ENCODE measurements at places on chromosomes 13 and 19.

DNA sequence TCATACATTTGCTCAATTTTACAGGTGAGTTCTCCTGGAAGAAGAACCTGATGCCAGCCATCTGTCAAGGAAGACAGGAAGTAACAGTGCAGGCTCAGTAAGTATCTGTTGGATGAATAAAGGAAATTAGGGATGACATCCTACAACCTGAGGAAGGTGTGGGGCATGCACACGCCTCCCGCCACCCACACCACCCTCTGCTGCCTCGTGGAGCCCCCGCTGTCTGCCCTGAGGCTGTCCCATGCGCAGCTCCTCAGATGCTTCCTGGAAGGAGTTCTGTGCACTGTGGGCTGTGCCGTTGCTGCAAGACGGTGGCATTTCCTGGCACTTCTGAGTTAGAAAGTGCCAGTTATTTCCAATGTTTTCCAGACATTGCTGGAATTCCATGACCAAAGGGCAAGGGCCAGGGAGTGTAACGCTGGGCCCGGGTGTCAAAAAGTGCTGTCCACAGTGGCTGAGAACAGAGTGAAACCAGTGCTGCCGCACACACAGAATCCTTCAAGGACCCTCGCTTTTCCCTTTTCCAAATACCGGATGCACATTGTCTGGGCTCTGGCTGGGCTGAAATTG, 4.2 kb upstream of the TEX29 start:
- DNase-seq: no peak

GRCh38 chr13:84645196-84646012, 763.1 kb upstream of the SLITRK1 start:
- DNase-seq: no peak

DNA sequence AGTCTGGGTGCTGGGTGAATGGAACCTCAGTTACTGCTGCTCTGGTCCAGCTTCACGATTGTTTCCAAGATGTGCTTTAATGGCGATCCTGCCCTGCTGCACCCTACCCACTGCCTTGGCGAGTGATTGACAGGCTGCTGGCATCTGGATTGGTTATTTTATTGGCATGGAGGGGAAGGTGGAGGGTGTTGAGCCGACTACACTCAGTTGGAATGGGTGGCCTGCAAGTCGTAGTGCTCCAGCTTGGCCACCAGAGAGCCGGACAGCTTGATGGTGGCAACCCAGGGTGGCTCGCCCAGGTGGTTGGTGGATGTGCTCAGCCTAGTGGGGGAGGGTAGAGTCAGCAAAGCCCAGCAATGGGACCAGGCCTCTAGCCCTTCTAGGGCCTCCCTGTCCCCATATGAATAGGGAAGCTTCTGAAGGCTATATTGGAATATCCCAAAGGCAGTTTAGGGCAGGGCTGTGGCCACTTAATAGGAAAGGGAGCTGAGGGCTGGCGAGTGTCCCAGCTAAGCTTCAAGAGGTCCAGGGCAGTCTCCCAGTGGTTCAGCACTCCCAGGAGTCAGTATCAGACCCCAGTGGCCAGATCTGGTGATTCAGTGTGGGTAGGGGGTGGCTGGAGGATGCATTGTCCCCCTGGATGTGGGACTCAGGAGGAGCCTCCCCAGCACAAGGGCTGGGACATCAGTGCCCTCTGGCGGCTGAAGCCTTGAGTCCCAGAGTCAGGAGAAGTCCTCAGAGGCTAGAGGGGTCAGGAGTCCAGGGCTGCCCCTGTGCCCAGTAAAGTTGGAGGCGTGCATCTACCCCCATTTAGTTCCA, 3.4 kb downstream of the GGN start:
- no peak for DNase-seq

GRCh38 chr19:40586611-40587010, 9.9 kb downstream of the SHKBP1 start:
- no peak for DNase-seq

DNA sequence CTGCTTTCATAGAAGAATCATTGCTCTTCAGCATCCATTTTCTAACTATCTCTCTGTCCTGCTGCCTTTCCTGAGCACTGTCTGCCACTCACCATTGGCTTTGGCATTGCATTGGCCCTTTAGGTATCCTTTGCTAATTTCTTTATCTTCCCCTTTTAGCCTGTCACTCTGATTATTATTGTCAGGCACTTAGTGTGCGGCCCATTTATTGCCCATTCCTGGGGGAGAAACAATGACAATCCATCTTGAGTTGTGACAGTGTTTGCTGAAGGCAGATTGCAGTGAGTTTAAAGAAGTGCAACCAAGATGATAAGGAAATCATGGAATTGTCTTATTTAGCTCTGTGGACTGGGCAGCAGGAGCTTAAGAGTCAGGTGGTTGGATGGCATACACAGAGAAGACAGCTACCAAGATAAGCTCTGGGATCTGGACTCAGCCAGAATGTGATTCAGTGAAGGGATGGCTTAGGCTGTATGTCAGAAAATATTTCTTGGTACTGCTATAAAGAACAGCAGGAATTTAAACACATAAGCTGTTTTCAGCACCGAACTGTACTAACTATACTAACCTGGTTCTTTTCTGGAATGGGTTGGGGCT, 25.3 kb downstream of the B3GLCT start:
- no peak for DNase-seq

DNA sequence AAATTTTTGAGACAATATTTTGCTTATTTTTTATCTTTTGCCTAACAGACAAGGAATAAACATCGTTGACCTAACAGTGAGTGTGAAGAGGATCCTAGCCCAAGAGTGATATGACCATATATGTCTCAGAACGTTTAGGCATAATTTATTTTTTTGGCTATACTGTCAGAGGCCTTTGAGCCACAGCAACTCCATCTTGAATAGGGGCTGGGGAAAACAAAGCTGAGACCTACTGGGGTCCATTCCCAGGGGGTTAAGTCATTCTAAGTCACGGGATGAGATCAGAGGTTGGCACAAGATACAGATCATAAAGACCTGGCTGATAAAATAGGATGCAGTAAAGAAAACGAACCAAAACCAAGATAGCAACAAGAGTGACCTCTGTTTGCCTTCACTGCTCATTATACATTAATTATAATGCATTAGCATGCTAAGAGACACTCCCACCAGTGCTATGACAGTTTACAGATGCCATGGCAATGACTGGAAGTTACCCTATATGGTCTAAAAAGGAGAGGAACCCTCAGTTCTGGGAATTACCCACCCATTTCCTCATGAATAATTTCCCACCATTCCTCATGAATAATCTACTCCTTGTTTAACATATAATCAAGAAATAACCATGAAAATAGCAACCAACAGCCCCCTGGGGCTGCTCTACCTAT, 510.9 kb upstream of the PCDH9 start:
- no peak for DNase-seq

GRCh38 chr13:83620530-83621220, 261.6 kb downstream of the SLITRK1 start:
- DNase-seq: no peak

DNA sequence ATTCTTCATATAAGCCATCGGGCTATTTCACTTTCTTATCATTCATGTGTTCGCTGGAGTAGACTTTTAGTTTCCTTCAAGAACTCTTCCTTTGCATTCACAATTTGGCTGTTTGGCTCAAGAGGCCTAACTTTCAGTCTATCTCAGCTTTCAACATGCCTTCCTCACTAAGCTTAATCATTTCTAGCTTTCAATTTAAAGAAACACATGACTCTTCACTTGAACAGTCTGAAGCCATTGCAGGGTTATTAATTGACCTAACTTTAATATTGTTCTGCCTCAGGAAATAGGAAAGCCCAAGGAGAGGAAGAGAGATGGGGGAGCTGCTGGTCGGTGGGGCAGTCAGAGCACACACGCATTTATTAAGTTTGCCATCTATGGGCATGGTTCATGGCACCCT, 158.1 kb downstream of the SUCLA2 start:
- no peak for DNase-seq

- no peak for DNase-seq
These were observed at the start of gene MEDAG for GRCh38 chr13:30905932-30906383. MEDAG (plus strand) TSS chr13:30906271; CDS start chr13:30906516, 245 bp downstream.

- DNase-seq: peak; percentile 79
These were observed 958 bp downstream of the CA11 start for GRCh38 chr19:48644839-48645619.

DNA sequence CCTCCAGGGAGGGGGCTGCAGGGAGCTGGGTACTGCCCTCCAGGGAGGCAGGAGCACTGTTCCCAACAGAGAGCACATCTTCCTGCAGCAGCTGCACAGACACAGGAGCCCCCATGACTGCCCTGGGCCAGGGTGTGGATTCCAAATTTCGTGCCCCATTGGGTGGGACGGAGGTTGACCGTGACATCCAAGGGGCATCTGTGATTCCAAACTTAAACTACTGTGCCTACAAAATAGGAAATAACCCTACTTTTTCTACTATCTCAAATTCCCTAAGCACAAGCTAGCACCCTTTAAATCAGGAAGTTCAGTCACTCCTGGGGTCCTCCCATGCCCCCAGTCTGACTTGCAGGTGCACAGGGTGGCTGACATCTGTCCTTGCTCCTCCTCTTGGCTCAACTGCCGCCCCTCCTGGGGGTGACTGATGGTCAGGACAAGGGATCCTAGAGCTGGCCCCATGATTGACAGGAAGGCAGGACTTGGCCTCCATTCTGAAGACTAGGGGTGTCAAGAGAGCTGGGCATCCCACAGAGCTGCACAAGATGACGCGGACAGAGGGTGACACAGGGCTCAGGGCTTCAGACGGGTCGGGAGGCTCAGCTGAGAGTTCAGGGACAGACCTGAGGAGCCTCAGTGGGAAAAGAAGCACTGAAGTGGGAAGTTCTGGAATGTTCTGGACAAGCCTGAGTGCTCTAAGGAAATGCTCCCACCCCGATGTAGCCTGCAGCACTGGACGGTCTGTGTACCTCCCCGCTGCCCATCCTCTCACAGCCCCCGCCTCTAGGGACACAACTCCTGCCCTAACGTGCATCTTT, 7.8 kb upstream of the CEACAM5 start:
- DNase-seq: no peak

DNA sequence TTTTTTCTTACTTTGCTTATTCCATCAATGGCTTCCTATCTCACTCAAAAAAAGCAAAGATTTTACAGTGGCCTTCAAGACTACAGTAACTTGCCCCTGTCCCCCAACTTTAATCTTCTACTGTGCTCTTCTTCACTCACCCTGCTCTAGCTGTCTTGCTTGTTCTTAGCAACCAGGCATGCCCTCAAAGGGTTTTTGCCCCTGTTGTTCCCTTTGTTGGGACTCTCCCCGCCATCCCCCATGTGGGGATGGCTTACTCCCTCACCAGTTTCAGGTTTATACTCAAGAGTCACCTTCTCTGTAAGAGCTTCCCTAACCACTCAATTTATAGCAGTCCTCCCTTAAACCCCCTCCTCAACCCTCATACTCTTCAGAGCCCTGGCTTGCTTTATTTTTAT, 5.4 kb downstream of the MTMR6 start:
- peak; percentile 30 for DNase-seq

- no peak for DNase-seq
These were observed 19.7 kb downstream of the KPNA3 start for GRCh38 chr13:49772828-49773227.

DNA sequence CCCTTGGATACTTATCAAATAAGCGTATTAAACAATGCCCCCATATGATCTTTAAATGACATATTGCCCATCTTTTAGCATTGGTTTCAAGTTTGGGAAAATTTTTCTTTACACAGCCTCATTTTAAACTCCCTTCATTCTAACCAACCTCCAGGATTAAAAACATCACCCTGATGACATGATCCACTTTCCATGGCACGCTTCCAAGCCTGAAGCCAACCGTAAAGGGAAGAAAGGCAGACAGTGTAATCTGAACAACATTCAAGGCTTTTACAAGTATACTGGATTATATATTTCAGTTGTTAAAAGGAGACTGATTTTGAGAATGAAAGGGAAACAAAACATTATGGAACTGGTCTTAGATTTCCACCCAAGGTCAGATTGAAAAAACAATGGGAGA, 1721.9 kb downstream of the OLFM4 start:
- DNase-seq: no peak

- DNase-seq: no peak
These were observed 306 bp downstream of the SUGT1 start for GRCh38 chr13:52652980-52653303.

- DNase-seq: no peak
These were observed 7.9 kb downstream of the PPP1R37 start for GRCh38 chr19:45100846-45101252.

- no peak for DNase-seq
These were observed 135.5 kb downstream of the ZAR1L start for GRCh38 chr13:32179708-32180107.

DNA sequence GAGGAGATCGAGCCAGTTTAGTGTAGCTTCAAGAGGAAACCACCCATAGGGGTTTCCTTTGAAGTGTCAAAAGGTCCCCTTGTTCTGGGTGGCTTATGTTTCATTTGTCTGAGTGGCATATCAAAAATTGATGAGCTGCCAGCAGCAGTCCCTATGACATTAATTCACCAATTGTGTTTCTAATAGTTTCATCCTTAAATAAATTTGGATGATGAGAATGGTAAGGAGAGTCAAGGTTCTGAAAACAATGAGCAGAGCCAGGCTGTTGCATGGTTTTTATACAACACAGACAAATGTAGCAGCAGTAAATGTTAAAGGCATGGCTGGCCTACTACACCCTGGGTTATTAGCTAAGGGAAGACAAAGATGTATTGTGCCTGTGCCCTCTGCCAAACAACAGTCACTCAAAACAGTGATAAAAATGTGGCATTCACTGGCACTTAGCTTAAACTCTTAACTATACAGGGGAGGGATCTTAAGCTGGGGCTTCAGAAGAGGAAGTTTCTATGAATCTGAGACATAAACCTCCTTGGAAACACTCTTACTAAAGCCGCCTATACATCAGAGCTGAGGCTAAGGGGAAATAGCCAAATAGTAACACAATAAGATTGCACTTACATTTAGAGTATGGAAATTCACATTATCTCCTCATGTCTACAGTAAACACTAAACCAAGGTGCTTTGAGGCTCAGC, 200.5 kb downstream of the POU4F1 start:
- DNase-seq: no peak

GRCh38 chr13:97723655-97724054, 229.8 kb upstream of the IPO5 start:
- no peak for DNase-seq

GRCh38 chr19:54473071-54473891, at the start of gene CDC42EP5:
CDC42EP5 (minus strand) TSS chr19:54473296; CDS start chr19:54465547, 7,749 bp downstream.
- no peak for DNase-seq

DNA sequence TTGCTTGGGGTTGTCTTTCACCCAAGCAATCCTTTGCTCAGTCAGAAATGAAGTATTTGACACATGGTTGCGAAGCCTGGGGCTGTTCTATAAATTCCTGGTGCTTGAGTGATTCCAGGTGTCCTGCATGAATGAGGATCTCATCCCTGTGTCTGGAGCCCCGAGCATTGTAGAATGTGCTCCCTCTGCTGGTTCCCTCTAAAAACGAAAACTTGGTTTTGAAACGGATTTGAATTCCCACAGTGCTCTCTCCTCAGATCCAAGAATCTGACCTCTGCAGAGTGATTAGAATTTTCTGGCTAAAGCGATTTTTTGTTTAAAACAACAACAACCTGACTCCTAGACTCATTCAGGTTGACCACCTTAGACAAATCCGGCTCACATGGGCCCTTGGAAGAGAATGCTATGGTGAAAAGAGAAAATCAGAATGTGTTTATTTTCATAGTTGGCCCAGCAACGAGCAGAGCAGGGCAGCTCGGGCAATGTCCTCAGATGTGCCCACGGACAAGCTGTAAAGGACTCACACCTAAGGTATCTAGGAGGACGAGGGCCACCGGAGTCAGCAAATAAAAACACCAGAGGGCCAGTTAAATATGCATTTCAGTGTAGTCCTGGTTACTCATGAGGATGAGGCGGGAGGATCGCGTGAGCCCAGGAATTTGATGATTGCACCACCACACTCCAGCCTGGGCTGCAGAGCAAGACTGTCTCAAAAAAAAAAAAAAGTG, 8.7 kb upstream of the ATP12A start:
- DNase-seq: peak; percentile 47

- no peak for DNase-seq
These were observed 15.3 kb downstream of the NOP53 start for GRCh38 chr19:47760632-47760999.

- DNase-seq: no peak
These were observed 9.8 kb downstream of the IRS2 start for GRCh38 chr13:109776575-109776974.
